ENCODE measurements at places on chromosomes 1 and 21. TPM values are rescaled to one million over a fixed set of nuclear protein-coding genes. Genes with fewer than 3 reads are reported as not detected.
A peak's percentile ranks its signal among the peaks of the same experiment; 100 is the strongest.

KRTAP27-1 gene
- not detected for total RNA-seq

- H3K36me3 ChIP-seq, result no peaks in the 10 kb centered on the region
- no peaks in the 10 kb centered on the region for H3K27me3 ChIP-seq
- DNase-seq, result peak; percentile 73
- H3K4me3 ChIP-seq, result no peak overlapping the region
Measured at GRCh38 chr1:93585059-93585966, 96.3 kb downstream of the BCAR3 start.

DNA sequence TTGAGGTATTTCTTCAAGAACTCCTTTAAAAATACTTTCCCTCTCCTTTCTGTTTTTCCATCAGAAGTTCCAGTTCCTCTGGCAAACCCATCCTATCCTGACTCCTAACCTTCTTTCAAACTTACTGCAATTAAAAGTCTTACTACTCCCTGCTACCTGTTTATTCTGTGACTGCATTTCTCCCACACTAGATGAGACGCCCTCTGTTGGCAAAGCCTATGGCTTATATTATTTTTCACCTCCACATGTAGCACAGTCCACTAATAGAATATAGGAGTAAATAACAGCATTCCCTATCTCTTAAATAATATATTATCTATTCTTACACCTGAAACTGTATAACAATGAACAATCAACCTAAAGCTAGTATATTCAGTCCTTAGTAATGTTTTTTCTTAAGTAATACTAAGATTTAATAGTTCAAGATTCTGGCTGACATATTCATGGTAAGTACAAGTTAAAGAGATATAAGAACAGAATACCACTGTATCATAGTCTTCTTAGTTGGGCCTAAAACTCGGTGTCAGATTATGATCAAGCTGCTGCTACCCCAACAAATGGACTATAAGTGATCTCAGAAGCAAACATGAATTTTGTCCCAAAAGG, 54.8 kb downstream of the RAB3GAP2 start:
- no peaks in the 10 kb centered on the region for H3K27me3 ChIP-seq
- H3K27ac ChIP-seq, result no peak overlapping the region
- H3K4me1 ChIP-seq, result no peaks in the 10 kb centered on the region
- no peak overlapping the region for H3K4me3 ChIP-seq
- no peak for DNase-seq

DNA sequence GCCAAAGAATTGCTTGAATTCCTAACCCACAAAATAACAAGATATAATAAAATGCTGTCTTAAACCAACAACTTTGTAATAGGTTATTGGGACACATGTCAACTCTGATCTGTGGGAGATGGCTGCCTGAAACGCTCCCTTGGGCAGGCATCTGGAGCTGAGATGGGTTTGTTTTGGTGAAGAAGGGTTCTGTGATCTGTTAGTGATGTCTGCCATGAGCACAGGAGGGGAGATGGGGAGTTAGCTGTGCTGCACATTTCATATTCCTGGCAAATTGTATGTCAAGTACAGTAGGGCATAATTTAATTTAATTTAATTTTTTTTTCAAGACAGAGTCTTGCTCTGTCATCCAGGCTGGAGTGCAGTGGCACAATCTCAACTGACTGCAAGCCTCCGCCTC, 34.2 kb upstream of the IFNLR1 start:
- H3K27me3 ChIP-seq, result no peaks in the 10 kb centered on the region
- no peak overlapping the region for H3K27ac ChIP-seq
- peaks cover 7% of the 10 kb centered on the region for H3K4me1 ChIP-seq
- H3K4me3 ChIP-seq, result no peak overlapping the region
- no peak for DNase-seq
- no peaks in the 10 kb centered on the region for H3K36me3 ChIP-seq

VWA5B1 gene
- total RNA-seq, result not detected

DNA sequence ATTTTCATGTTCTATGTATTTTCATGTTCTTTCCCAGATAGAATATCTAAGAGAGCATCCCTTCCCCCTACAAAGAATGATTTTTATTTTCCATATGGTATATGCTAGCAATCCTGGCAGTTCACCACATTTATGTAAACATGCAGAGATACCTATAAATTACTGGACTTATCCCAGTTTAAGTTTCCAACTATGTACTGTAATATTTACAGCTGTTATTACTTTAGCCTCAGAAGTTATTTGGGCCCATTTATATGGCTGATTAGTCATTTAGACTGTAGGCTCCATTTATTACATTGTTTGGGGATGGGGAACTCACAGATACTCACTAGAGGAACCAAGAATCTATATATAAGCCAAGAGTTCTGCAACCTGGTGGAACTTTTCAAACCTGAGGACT, 84.8 kb upstream of the WARS2 start:
- H3K4me1 ChIP-seq, result peaks cover 9% of the 10 kb centered on the region
- no peak overlapping the region for H3K27ac ChIP-seq
- H3K4me3 ChIP-seq, result no peak overlapping the region
- H3K36me3 ChIP-seq, result no peaks in the 10 kb centered on the region

- no peak overlapping the region for H3K27ac ChIP-seq
- no peaks in the 10 kb centered on the region for H3K36me3 ChIP-seq
- no peak for DNase-seq
- no peaks in the 10 kb centered on the region for H3K27me3 ChIP-seq
Measured at GRCh38 chr1:168834225-168834872, 105.3 kb upstream of the DPT start.

DNA sequence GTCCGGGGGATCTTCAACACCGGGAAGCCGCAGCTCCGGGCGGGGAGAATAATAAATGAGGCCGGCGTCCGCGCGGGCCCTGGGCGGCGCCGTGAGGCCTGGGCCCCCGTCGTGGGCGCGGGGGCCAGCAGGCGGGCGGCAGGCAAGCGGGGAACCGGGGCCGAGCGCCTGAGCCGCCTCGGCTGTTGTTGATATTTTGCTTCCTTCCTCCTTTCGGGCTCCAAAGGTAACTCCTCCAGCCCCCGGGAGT, at the start of gene MEF2D:
Gene MEF2D (minus strand): TSS at position 233 of the 250 bp plus-strand sequence. CDS start 17,483 bp downstream, outside the sequence.
- no peaks in the 10 kb centered on the region for H3K36me3 ChIP-seq
- no peaks in the 10 kb centered on the region for H3K27me3 ChIP-seq
- H3K4me3 ChIP-seq, result peak within 1 kb of the TSS; percentile 93
- peaks cover 72% of the 10 kb centered on the region for H3K4me1 ChIP-seq
- no peak for DNase-seq
- peak within 1 kb of the TSS; percentile 98 for H3K27ac ChIP-seq

DNA sequence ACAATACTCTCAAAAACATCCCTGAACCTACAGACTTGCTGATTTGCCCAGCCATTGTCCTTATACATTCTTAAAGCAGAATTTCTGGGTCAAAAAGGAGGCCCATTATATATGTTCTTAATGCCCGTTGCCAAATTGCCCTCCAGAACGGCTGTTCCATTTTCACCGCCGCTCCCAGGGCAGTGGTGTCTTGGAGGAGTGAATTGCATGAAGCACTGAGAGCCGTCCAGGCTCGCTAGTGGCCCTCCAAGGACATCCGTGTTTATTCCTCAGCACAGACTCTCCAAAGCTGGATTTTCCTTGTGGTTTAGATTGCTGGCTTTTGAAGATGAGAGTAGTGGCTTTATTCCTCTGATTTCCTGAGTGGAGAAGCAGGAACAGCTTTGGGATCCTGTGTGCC, 68.8 kb downstream of the FHAD1 start:
- H3K27me3 ChIP-seq, result no peaks in the 10 kb centered on the region
- no peak overlapping the region for H3K4me3 ChIP-seq
- H3K4me1 ChIP-seq, result no peaks in the 10 kb centered on the region
- no peak overlapping the region for H3K27ac ChIP-seq

Data from sigmoid colon (tissue), 7 donors.